Subcutaneous adipose tissue (tissue), 4 donors: ENCODE measurements at places on chromosomes 4 and X. TPM values are rescaled to one million over a fixed set of nuclear protein-coding genes. Genes with fewer than 3 reads are reported as not detected.

Gene CFI
- total RNA-seq, result 18.9 TPM

Gene CCDC110
- 1.3 TPM for total RNA-seq

Gene AKAP14
- not detected for total RNA-seq

Gene INTU
- total RNA-seq, result 4.6 TPM

Gene FGF13
- 9.5 TPM for total RNA-seq

Gene DIAPH2
- total RNA-seq, result 84.6 TPM

Gene NAP1L2
- total RNA-seq, result 0.22 TPM

Gene MAP9
- total RNA-seq, result 8.3 TPM

Gene NSUN7
- total RNA-seq, result 4.0 TPM

Gene TCEAL5
- not detected for total RNA-seq

Gene TRAM1L1
- total RNA-seq, result 0.38 TPM

Gene CETN2
- total RNA-seq, result 22.5 TPM

Gene S100G
- total RNA-seq, result not detected

Gene NONO
- 127 TPM for total RNA-seq

Gene PNMA5
- total RNA-seq, result not detected

Gene SLC4A4
- 8.8 TPM for total RNA-seq

Gene GABRQ
- not detected for total RNA-seq

Gene TBC1D8B
- 7.8 TPM for total RNA-seq

Gene SGCB
- total RNA-seq, result 47.0 TPM

Gene HSD17B13
- 4.2 TPM for total RNA-seq

Gene CFAP47
- total RNA-seq, result 0.22 TPM

Gene MFAP3L
- 3.6 TPM for total RNA-seq

Gene CT45A3
- total RNA-seq, result not detected

Gene UGT2B15
- total RNA-seq, result not detected

Gene ASMT
- not detected for total RNA-seq

Gene ARL13A
- not detected for total RNA-seq

Gene SCRG1
- total RNA-seq, result not detected

Gene FGFR3
- not detected for total RNA-seq

Gene GC
- total RNA-seq, result not detected

Gene ARX
- not detected for total RNA-seq

Gene MAGEA11
- not detected for total RNA-seq

Gene FRMD7
- total RNA-seq, result 0.17 TPM

Gene BMPR1B
- 0.17 TPM for total RNA-seq

Gene SPANXA2
- not detected for total RNA-seq

Gene STPG2
- total RNA-seq, result 1.7 TPM

Gene SGMS2
- 82.8 TPM for total RNA-seq

Gene ODAPH
- not detected for total RNA-seq

Gene DMRTC1
- total RNA-seq, result not detected

Gene HTN3
- not detected for total RNA-seq

Gene DACH2
- total RNA-seq, result not detected

Gene SMARCA1
- 39.9 TPM for total RNA-seq

Gene SPATA18
- 13.7 TPM for total RNA-seq

Gene CXCL6
- not detected for total RNA-seq

Gene CXCL10
- total RNA-seq, result not detected

Gene ZDHHC15
- 2.0 TPM for total RNA-seq

Gene VEGFD
- 2.6 TPM for total RNA-seq
